ENCODE measurements at places on chromosomes 5 and 9.

DNA sequence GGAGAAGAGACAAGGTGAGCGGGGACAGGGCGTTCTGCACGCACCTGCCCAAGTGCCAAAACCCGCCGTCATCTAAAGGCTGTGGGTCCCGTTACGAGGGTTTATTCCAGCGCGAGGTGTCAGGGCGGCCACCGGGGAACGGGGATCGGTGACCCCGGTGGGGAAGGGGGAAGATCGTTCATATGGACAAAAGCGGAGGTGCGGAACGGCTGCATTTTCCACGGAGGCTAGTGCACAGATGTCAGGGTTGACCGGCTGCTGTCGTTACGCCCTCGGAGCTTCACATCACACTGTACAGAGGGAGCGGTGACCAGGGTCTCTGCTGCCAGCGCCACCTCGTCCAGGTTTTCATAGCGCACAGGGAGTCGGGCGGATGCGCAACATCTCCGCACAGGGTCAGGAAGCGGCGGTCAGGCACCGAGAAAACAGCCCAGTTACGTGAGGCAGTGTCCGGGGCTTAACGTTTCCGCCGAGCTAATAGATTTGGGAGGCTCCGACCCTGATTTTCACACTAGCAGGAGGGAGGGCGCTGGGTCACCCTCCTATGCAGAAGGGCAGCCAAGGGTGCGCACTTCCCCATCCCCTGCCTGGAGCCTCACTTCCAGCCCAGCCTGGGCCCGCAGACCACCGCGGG lies 13.5 kb downstream of the BTNL9 start:
- no peak for DNase-seq

DNA sequence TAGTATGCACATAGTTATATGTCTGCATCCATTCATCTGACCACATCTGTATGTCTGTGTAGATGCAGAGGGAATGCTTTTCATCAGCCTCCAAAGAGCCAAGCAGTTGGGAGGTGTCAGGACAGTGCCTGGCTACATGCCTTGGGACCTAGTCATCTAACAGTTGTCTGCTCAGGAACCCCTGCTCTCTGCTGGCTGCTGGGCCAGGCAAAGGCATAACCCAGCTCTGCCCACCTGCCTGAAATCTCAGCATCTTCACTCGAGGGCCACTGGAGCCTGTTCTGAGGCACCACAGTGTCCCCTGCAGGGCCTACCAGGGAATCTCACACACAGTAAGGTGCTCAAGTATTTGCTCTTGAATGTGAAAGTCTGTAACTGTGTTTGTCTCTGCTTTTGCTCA lies 3.7 kb downstream of the C9orf50 start:
- DNase-seq = peak; percentile 83

DNA sequence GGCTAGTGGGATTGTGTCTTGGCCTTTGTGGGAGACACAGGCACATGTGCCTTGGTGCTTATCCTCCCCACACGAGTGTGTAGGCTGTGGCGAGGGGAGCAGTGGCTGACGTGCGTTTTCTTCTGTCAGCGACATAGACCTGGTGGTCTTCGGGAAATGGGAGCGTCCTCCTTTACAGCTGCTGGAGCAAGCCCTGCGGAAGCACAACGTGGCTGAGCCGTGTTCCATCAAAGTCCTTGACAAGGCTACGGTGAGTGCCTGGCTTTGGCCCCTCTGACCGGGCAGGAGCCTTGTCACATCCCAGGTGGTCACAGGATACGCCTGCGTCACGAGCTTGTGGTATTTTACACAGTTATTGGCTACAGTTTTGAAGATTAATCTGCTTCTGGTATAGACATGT lies 26.4 kb downstream of the TENT4A start:
- no peak for DNase-seq

- no peak for DNase-seq
Measured at GRCh38 chr9:27352457-27353165, 55.7 kb upstream of the EQTN start.

DNA sequence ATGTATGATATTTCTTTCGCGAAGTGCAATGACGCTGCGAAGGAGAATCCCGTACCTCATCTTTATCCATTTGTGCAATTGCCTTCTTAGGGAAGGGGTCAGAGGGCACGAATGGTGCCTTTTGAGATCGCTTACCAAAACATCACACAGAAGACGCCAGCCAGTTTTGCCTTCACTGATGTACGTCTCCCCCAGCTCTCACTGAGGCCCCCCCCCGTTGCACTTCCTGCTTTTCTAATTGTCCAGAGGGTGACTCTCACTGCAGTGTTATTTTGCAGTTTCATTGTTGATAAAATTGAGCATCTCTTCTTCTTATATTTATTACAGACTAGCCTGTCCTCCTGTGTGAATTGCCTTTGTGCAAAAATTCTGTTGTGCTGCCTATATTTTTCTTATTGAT lies 39.0 kb upstream of the CACNA1B start:
- DNase-seq = no peak

GRCh38 chr9:133533857-133534256 lies 647 bp upstream of the ADAMTSL2 start:
- no peak for DNase-seq

- no peak for DNase-seq
Measured at GRCh38 chr5:14238272-14238671, 95.1 kb downstream of the TRIO start.

- no peak for DNase-seq
Measured at GRCh38 chr9:70569070-70569772, 154.8 kb upstream of the KLF9 start.

GRCh38 chr5:72018143-72018803 lies 89.0 kb upstream of the MAP1B start:
- peak; percentile 62 for DNase-seq

GRCh38 chr5:81762853-81763252 lies 12.0 kb upstream of the SSBP2 start:
- no peak for DNase-seq

GRCh38 chr5:129930221-129930620 lies 26.0 kb downstream of the CHSY3 start:
- no peak for DNase-seq

GRCh38 chr5:96648593-96648992 lies 13.6 kb upstream of the CAST start:
- peak; percentile 9 for DNase-seq

GRCh38 chr9:92709240-92709639 lies 39.3 kb upstream of the IPPK start:
- DNase-seq = no peak

DNA sequence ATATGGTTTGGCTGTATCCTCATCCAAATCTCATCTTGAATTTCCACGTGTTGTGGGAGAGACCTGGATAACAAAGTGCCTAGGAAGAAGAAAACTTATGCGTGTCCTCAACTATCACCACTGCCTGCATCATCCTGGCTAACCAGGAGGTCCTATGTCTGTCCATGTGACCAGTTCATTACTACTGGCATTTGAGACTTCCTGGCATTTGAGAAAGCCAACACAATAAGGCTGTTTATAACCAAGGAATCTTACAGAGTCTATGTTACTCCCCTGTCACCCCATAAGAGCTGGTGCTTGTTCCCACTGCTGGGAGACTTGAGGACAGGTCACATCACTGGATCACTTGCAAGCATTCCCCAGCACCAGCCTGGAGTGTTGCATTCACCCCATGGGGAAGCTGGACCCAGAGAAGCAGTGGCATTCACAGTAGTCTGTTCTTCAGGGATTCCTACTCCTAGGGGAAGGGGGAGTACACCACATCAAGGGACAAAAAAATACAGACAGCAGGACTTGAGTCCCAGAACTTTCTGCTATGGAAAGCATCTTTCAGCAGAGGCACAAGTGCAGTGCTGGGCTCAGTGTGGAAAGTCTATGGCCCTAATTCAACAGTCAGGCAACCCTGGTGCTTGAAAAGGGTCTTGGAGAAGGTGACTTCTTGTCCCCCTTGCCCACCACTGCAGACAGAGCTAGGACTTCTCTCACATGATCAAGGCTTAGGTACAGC lies 717.1 kb downstream of the SEMA5A start:
- DNase-seq = no peak

DNA sequence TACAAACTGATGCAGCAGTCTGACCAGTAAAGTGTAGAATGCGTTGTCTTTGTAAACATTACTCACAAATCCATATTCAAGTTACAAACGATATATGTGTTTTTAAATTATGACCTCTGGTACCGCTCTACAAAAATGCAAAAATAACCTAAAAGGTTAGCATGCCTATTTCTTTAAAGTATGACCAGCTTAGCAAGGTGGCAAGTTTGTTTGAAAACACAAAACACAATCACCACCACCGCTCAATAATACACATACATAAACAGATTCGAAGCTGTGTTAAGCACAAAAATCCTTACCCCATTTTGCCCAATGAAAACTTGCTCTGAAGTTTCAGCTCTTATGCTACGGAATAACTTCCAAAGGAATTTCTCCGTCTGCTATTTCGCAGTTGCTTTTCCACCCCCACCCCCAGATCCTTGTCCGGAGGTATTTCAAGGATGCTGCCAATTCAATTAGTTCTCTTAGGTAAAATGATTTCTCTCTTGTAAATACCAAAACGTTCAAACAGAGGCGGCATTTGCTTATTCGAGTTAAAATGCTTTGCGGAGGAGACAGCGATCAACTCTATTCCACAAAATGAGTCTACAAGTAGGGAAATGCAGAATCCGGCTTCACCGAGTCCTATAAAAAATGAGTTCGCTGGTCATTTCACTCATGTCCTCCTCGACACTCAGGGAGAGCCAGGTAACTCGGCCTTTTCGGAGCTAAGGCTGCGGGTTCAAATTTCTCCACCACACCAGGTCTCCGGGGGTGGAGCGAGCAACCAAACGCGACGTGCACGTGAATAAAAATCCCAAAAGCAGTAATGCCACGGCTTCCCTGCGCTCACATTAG lies 1.2 kb downstream of the HOMER1 start:
- peak; percentile 43 for DNase-seq
